ENCODE measurements at places on chromosomes 5 and 9.

DNA sequence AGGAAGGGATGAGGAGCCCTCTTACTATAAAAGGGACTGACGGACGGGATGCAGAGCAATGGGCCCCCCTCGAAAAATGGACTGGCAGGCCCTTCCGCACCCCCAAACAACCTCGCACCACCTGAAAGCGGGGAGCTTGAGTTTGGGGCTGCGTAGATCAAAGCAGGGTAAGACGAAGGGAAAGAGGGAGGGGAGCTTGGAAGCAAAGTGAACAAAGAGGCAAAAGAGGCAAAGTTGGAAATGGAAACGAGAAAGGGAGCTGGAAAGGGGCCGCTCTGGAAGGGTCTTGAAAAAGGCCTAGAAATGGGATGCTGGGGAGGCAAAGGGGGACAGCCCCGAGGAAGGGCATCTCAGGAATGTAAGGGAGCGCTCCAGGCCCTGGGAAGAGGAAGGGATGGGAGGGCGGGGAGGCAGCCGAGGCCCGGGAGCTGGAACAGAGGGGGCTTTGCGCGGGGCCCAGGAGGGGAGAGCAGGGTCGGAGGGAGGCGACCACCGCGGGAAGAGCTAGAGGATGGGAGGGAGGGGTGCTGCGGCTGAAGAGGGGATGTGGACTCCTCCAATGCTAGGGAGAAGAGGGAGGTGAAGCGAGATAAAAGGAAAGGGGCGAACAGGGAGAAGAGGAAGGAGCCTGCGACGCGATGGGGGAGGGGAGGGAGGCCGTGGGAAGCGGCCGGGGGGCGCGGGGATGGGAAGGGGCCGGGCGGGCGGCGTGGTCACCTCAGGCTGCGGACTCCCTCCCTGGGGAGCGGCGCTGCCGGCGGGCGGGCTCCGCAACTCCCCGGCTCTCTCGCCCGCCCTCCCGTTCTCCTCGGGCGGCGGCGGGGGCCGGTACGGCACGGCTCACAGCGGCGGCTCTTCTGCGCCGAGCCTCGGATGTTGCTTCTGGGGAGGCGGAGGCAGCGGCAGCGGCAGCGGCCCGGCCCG, 577 bp downstream of the RNF145 start:
- DNase-seq, result peak; percentile 4

DNA sequence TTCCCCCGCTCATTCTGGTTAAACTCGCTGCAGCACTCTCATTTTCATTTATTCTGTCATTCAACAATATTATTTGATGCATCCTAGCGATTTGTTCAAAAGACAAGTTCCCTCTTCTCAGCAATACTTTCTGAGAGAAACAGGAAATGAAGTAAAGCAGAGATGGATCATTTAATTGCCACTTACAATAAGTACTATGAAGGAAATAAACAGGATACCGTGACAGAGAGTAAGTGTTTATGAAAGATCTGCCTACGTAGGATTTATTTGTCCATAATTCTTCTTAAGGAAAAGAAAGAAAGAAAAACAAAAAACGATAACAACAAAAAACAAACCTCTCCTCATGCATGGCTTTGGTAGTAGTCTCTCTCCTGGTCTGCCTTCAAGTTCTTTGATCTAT, 406.8 kb upstream of the ZNF608 start:
- DNase-seq, result no peak

GRCh38 chr9:16207161-16207560, 654.3 kb downstream of the CCDC171 start:
- DNase-seq, result no peak

GRCh38 chr9:107755246-107755645, 265.7 kb upstream of the KLF4 start:
- DNase-seq, result no peak

DNA sequence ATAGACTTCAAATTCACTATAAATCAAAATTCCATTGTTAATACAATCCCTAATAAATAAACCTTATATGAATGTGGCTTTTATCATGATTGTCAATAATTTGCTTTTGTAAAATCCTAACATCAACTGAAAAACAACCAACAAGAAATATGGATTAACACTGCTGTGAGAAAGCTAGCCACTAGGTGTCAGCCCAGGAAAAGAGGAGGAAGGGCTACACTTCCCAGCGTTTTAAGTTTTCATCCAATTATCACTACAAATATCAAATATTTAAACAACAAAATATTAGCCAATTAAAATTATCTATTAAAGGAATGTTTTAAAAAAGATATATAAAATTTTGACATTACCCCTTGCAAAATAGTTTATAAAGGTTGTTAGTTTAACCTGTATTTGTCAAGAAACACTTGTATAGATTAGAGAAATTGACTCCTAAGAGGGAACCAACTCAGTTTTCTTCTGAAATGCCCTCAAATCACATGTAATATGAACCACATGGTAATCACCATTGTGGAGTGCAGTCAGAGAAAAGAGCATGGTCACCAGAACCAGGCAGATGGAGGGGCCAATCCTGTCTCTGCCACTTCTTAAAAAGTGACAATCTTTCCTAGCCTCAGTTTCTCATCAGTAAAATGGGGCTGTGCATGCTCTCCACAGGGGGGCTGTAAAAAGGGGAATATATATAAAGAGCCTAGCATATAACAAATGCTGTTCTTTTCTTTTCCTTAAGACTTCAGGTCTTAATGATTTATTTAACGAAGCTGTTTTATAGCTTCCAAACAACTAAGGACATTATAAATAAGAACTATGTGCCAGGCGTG, 188.2 kb downstream of the CRB2 start:
- peak; percentile 45 for DNase-seq

DNA sequence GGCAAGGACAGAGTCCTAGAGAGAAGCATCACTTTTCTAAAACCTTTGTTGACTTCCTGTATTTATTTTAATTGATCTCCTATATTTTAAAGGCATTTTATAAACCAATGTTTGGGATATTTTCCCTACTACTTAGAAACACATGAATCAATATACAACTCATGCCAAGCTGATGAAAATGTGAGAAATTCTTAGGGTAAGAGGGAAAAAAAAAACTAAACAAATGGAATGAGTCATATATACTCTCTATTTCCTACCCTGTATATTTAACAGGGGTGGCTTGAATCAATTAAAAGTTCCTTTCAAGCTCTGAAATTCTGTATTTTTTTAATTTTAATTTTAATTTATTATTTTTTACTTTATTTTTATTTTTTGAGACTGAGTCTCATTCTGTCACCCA, 19.6 kb downstream of the BAAT start:
- DNase-seq, result no peak

- DNase-seq, result peak; percentile 78
Observed at GRCh38 chr9:129027685-129028191, 393 bp downstream of the SH3GLB2 start.

DNA sequence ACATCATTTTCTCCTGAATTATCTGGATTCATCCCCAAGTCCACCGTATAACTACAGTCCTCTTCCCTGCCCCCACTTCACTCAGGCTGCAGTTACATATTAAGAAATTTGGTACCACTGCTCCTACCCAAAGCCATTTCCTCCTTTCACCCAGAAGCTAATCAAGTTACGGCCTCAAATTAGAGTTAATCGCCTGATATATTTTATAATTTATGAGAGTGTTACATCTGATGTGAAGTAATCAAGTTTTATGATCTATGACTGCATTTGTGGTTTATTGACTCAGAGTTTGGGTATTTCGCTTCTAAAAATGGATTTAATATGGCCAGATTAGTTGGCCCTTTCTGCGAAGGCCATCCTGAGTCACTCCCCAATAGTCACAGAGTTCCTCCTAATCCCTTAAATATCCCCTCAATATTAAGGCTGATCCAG, 223.6 kb upstream of the KIF2A start:
- DNase-seq, result no peak

DNA sequence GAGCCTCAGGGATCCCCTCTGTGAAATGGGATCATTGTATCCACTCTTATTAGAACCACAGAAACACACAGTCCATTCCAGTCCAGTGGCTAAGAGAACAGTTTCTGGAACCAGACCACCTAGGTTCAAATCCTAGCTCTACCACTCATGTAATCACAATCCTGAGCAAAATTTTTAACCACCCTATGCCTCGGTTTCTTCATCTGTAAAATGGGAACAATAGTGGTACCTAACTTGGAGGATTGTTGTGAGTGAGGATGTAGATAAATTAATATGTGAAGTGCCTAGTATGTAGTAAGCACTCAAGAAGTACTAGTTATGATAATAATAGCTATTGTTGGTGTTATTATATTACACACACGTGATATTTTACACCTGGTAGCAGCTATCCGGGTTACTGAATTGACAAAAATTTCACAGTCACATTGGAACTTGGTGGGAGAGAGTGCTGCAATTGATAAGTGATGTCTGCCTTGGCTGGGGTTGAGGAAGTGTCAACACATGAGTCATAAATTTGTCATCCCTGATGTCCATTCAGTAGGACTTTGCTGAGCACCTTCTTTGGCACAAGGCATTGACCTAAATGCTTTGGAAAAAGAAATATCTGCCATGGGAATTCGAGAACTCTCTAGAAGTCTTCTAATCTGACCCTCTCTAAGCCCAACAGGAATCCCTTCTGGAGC, 68.4 kb downstream of the COL27A1 start:
- DNase-seq, result no peak

DNA sequence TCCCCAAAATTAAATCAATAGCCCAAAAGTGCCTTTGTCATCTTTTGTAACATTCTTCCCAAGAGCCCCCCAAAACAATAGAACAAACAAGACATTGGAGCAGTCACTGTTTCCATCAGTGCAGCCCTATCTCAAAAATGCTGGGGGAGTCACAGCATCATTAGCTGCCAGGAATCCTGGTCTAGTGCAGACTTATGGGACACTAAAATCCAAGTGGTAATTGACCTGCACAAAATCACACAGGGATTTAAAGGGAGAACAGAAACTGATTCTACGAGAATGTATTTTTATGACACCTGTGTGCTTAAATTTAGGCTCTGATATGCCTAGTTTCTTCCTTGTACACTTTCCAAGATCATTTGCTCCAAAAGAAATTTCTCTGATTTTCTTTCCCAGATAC, 172.9 kb downstream of the GLIS3 start:
- DNase-seq, result no peak

GRCh38 chr9:97840521-97840920, 12.5 kb upstream of the FOXE1 start:
- no peak for DNase-seq

DNA sequence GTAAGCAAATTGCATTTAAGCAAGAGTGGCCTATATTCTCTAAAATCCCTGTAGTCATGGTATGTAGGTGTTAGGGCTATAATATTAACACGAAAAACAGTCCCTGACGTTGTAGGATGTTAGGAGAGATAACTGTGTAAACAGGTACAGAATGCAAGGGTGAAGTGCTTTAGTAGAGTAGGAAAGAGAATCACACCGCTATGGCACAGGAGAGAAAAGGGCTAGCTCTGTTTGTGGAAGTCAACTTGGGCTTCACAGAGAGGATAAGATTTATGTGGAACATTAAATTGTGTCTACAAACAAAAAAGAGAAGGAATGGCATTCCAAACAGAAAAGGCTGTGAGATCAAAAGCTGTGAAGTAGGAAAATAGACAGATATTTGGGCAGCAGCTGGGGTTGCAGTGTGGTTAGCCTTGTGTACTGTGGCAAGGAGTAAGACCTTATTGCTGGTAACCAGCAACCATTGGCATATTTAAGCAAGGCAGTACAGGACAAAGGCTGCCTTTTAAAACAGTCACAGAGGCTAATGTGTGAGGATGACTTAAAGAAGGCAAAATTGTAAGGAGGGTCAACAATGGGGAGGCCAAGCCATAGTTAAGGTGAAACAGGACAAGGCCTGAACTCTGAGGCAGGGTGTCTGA, 337.5 kb upstream of the ADAMTSL1 start:
- DNase-seq, result no peak

GRCh38 chr9:129958796-129959195, 84.2 kb downstream of the FNBP1 start:
- DNase-seq, result no peak

DNA sequence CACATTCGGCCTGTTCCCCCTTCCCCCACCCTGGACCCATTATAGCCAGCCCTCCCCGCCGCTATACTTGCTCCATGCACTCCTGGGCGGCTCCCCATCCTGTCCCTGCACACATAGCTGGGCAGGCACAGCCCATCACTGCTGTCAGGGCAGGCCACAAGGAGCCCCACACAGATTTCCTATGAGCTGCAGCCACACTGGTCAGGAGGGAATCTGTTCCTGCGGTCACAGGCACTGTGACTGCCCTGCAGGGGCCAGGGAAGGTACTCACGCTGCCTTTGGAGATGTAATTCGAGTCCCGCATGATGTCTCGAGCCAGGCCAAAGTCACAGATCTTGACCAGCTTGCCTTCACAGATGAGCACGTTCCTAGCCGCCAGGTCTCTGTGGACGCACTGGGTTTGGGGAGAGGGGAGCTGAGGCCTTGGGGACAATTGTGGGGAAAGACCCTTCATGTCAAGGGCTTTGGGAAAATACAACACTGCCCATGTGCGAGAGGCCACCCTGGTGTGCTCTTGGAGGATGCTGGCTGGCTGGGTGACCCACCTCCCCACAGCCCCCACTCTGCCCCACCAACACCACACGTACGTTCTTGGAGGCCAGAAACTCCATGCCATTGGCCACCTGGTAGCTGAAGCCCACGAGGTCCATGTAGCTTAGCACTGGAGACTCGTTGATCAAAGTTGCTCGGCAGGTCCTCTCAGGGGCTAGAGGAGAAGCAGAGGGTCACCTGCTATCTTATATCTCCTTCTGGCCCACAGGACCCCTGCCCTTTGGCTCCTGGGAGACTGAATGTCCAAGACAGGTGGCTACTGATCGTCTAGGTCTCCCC, 34.5 kb upstream of the CSF1R start:
- no peak for DNase-seq

DNA sequence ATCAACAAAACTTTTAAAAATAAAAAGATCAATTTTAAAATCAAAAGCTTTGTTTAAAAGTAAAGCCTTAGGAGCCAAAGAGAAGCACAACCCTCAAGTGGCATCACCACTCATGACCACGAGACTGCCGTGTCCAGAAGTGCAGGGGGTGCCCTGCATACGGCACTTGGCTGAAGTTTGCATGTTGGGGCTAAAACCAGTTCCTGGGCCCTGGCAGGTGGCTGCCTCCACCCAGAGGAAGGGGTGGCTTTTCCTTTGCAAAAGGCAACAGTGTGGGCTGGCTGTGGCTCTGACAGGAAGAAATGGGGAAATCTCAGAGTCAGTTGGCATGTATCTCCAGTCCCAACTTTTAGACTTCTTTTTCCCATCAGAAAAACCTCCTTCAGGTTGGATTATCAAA, 15.3 kb downstream of the TRMO start:
- DNase-seq, result no peak

- no peak for DNase-seq
Observed at GRCh38 chr9:134592018-134592818, 49.4 kb upstream of the COL5A1 start.

Data from NCI-H2171 treated with DMSO at 0.1 percent for 48 hours (cell line).